ENCODE measurements at places on chromosomes 5 and 9.

- DNase-seq = no peak
Observed at GRCh38 chr5:104598285-104598684, 1035.7 kb upstream of the NUDT12 start.

GRCh38 chr5:169804861-169805260, 167.8 kb downstream of the DOCK2 start:
- DNase-seq = no peak

GRCh38 chr9:34992376-34992951, 2.9 kb downstream of the DNAJB5 start:
- no peak for DNase-seq

- DNase-seq = no peak
Observed at GRCh38 chr5:14706615-14707021, 42.1 kb downstream of the OTULIN start.

DNA sequence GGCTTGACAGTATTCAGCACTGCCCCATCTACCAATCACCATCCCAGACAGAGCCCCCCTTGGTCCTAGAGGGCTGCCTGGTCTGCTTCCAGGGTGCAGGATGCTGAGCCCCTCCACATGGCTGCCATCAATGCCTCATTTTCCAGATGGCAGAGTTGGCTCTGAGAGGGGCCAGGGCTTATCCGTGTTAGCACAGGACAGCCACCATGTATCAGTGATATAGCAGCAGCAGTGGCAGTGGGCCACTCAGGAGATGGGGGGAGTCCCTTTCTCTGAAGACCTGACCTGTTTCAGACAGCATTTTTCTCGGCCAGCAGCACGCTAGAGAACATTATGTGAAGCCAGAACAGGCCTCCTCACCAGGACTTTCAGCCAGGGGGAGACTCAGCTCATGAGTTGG, 1.6 kb upstream of the SMIM32 start:
- DNase-seq = no peak

DNA sequence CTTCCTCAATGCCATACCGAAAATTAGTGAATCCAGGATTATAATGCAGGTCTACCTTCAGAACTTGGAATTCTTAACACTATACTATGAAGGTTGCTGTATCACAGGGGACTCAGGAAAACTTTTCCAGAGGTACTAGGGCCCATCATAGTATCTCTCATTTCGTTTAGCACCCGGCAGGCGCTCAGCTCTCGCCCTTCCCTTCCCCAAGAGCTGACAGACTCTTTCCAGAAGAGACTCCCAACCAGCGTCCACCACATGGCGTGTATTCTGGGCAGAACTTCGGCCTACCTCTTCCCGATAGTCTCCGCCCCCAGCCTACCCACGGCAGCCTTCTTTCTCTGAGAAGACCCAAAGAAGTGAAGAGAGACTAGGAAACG, 271 bp downstream of the NOL8 start:
- no peak for DNase-seq

DNA sequence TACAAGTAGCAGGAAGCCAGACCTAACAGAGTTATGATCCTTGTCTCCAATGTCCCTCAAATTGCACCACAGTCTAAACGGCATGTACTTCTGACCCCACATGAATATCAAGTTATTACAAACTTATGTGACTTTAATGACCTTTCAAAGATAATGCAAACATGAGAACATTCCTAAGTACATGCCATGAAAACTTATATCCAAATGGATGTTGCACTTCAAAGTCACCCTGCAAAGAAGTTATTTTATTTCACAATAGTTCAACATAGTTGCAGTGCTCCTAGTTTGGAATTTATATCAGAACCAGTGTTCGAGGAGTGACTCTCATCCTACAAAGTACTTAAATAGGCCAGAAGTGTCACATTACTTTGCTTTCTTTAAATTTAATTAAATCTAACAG, 41.2 kb upstream of the ITGA1 start:
- no peak for DNase-seq

DNA sequence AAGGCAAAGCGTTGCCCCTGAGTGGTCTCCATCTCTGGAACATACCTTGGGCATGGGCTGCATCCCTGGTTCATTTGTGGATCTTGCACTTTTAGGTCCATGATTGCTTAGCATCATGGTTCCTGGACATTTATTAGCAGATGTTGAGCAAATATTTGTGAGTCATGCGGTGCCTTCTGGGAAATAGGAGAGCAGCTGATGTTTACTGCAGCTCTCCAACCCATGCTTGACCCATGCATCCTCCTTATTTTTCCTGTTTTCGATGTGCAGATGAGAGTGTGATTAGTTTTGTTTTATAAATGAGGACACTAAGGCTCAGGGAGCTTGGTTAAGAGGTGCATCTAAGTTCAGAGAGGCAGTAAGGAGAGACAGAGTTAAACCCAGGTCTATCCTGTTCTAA, 253.7 kb downstream of the ICE1 start:
- DNase-seq = no peak

- no peak for DNase-seq
Observed at GRCh38 chr5:142726188-142726731, 40.4 kb upstream of the FGF1 start.
